ENCODE measurements at places on chromosomes 6 and 20. TPM values are rescaled to one million over a fixed set of nuclear protein-coding genes. Genes with fewer than 3 reads are reported as not detected.
A peak's percentile ranks its signal among the peaks of the same experiment; 100 is the strongest.

BANF2 gene
- not detected for total RNA-seq

ZSCAN26 gene
- total RNA-seq, result 17.7 TPM

GRCh38 chr6:160986851-160987250 is 4.7 kb upstream of the MAP3K4 start:
- DNase-seq, result no peak

THEMIS gene
- 2.0 TPM for total RNA-seq

DNA sequence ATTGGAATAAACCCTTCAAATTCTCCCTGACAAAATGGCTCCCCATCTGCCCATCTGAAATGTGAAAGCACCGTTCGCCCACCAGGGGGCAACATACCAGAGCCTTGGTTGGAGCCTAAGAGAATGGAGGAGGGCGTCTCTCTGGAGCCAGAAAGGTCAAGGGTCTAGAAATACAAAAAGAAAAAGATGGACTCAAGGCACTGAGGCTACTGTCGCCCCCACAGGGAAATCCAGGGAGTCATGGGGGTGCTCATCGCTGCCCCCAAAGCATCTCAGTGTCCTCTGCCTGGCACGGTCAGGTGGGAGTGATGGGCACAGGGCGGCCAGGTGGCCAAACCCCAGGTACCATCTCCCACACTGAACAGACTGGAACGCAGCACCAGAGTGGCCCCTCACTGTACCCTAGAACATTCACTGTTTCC is 136.3 kb downstream of the ZMYND8 start:
- DNase-seq, result no peak

DNA sequence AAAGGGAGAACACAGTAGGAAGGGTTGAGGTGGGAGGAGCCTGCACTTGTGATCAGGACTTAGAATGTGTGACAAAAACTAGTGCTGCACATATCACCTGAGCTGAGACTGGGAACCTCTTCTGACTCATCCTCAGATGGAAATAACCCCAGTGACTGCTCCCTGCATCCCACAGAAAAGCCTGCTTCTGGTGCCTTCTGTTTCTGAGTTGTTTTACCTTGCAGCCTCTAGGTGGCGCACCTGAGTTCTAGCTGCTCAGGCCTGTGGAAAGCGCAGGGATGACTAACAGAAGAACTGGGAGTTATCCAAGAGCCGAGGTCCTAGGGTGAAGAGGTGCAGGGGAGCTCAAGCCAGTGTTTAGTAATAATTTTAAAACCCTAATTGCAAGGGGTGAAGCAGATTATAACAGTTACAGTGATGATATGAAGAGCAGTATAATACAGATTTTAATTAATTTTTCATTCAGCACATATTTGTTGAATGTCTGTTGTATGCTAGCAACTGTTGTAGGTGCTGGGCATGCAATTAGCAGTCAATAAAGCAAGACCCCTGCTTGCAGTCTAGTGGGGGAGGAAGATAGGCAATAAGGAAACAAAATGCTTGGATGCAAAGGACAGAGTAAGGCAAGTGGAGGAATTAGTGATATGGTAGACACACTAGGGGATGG is 302.5 kb downstream of the DHX35 start:
- no peak for DNase-seq

DNA sequence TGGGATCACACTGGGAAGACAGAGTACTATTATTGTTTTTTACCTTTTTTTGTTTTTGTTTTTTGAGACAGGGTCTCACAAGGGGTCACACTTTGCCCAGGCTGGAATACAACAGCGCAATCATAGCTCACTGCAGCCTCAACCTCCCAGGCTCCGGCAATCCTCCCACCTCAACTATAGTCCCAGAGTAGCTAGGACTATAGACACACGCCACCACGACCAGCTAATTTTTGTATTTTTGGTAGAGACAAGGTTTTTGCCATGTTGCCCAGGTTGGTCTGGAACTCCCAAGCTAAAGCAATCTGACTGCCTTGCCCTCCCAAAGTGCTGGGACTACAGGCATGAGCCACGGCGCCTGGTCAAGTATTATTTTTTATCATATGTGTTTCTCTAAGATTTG is 81.0 kb downstream of the ZMYND8 start:
- DNase-seq, result no peak

DNA sequence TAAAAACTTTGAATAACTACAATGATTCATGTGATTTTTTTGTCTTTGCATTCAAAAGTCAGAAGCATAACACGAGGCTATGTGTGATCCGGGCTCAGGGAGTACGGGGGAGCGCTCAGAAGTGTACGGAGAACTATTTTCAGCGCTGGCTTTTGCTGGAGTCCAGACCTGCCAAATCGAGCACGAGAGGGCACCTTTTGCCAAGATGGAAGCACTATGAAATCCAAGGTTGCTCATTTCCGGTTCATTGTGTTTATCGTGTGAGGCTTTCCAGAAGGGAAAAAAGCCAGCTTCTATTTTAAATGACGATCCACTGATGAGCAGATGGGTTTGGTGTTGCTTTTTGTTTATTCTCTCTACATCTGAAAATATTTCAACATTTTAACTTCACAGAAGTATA is 11.3 kb downstream of the RAMACL start:
- DNase-seq, result no peak

GRCh38 chr20:63283397-63284082 is 9.4 kb upstream of the COL20A1 start:
- DNase-seq, result no peak

GRCh38 chr20:17987988-17988387 is 19.2 kb downstream of the MGME1 start:
- no peak for DNase-seq

TAGAP gene
- total RNA-seq, result 3.7 TPM

- DNase-seq, result no peak
Measured at GRCh38 chr6:12478921-12479320, 188.8 kb downstream of the EDN1 start.

DNA sequence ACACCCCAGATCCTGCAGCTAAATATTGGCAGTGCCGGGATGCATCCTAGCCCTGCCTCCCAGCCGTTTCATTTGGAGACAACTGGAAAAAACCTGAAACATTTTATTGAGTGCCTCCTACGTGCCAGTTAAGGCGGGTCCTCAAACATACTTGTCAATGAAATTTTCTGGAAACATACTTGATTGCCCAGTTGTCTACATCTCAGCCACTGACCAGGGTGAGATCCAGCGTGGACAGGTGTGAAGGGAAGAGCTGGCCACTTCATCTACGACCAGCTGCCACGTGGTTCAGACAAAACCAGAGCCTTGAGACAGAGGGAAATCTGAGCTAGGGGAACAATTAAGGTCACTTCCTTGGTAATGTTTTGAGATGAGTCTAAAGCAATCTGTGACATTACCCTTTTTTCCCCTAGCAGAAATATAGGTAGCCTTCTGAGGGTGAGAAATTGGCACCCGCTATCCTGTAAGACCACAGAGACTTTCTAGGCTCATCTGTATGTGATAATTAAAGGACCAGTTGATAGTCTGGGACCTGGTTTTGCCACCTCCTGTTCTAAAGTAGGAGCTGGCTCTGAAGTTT is 116.3 kb upstream of the MTHFD1L start:
- DNase-seq, result no peak

DNA sequence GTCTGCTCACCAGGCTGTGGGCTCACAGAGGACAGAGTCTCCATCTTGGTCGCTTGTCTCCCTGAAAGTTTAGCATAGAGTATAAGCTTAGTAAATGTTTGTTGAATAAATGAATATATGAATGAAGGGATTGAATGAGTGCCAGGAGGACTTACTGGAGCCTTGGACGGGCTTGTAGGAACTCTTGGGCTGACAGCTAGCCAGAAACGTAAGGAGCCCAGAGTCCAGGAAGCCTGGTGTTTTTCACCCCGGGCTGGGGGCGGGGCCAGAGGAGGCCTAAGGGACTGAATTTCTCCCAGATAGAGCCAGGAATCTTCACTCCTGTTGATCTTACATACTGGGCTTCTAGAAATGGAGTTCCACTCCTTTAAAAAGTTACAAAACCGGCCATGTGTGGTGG is 68.5 kb upstream of the SRSF6 start:
- DNase-seq, result no peak

GRCh38 chr20:41001497-41001896 is 27.1 kb upstream of the TOP1 start:
- DNase-seq, result no peak

DNA sequence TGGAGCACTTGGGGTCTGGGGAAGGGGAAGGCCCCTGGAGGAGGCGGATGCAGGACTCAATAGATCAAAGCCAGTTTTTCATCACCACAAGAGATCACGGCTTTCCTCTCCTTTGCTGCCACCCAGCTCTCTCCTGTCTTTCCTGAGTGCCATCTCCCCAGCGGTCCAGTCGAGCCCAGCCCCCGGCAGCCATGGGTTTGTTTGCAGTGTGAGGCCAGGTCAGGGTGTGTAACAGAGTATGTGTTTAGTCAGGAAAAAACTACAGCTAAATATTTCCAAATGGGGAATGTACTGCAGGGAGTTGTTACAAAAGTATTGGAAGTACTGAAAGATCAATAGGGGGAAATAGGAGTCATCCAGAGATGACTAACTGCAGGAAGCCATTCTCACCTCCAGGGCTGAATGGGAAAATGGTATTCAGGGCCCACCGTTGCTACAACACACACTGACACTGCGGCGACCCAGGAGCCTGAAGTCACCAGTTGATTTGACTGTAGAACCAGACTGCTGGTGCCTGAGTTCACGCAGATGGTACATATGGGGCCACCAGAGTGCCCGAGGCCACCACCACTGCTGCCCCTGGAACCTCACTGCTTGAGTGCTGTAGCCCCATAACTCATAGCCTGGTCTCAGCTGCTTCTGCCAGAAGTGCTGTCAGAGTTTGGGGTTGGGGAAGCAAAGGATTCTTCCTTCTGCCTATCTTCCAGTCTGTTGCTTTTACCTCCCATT is 23.6 kb upstream of the FANCE start:
- no peak for DNase-seq

- no peak for DNase-seq
Measured at GRCh38 chr20:25486377-25486776, 78.9 kb downstream of the GINS1 start.

RAB44 gene
- 0.32 TPM for total RNA-seq

- no peak for DNase-seq
Measured at GRCh38 chr6:158686791-158687381, 37.0 kb downstream of the SYTL3 start.

DNA sequence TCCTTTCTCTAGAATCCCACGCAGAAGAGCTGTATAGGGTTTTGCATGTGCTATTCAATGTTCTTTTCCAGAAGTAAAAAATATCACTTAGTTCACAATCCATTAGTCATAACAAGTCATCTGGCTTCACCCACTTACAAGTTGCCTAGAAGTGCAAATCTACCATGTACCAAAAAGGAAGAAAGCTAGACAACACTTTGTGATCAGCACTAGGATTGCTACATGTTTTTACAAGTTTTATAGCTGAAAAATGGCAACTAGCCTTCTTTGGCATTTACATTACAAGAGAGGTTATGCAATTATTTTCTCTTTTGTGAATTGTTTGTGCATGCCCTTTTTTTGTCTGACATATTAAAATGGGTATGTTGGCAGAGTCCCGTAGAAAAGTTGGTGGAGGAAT is 85.6 kb upstream of the PTPRK start:
- DNase-seq, result no peak

MCCD1 gene
- not detected for total RNA-seq

DNA sequence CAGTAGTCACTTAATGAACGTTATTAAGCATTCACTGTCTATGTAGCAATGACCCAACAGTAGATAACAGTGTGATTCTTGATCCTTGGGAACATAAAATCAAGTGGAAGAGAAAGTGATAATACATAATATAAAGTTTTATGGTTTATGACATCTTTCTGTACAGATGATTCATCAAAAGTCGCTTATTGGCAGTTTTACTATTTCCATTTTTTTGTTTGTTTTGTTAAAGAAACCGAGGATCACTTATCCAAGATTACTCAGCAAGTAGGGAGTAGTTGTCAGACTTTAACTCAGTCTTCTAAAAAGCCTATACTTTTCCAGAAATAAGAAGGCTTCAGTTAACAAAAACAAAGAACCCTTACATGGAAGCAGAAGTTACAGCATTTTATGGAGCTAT is 260.8 kb downstream of the ZFAND3 start:
- DNase-seq, result no peak

FLRT3 gene
- 8.6 TPM for total RNA-seq

DNA sequence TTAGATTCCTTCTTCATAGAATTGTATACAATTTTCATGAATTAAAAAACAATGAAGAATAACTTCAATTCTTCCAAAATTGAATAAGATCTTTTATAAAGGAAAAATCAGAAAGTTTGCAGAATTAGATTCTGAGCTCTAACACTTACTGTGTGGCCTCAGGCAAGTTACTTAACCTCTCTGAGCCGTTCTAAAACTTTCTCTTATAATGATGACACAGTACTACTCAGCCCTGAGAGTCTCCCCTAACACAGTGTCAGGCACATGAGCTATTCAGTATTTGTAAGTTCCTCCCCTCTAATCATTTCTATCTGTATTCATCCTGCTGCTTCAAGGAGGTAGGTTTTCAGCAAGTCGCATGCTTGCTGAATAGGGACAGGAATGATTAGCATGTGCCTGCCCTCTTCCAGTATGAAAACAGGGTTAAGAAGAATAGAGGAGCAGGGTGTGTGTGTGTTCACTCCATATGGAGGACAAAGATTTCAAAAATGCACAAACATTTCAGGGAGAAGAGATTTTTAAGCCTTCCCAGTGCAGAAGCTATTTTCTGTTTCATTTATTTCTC is 11.4 kb downstream of the ID4 start:
- no peak for DNase-seq

DNA sequence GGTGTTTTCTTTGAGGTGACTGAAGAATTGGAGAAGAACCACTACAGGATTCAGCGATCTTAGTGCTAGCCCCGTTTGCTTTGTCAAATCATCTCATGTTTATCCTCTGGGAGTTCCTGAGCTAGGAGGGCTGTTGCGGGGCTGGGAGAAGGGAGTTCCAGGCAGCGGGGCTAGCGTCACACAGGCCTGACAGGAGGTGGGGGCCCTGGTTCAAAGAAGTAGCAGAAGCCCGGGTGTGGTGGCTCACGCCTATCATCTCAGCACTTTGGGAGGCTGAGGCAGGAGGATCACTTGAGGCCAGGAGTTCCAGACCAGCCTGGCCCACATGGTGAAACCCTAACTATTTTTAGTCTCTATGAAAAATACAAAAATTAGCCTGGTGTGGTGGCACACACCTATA is 33.2 kb upstream of the SULF2 start:
- no peak for DNase-seq

DNA sequence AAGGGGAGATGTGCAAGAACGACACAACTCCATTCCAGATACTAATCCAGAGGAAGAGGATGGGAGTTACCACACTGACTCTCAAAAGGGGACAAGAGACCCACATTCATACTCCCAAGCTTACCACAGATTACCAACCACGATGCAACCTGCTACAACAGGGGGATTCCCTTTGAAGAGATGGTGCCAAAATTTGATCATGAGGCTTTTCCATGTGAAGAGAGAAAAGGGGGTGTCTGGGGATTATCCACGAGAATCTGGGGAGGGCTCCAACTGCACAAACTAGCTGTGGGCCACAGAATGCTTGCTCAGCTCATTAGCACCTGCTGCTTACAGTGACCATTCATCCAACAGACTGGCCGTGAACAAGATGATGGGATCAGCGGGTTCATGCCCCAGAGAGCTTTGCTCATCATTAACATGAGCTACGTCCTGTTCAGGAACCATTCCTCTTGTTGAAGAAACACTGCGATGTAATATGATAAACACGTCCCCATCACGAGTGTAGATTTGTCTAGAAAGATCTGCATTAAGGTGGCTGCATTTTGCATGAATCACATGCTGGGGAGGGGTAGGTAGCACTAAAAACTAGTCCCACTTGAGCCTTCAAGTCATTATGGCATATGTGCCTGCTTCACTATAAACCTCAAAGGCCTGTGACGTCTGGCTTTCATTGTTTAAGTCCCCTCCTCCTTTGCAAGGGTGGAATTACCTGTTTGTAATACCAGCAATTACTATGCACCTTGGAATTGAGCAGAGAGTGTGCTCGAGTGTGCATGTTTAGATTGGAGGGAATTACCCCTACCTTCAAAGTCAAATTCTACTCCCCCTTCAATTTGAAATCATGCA is 4.0 kb downstream of the PLAGL2 start:
- DNase-seq, result peak; percentile 50
